ENCODE measurements at places on chromosomes 1 and 21.

GRCh38 chr1:38898653-38899230 lies 17.4 kb upstream of the GJA9 start:
- DNase-seq = no peak

DNA sequence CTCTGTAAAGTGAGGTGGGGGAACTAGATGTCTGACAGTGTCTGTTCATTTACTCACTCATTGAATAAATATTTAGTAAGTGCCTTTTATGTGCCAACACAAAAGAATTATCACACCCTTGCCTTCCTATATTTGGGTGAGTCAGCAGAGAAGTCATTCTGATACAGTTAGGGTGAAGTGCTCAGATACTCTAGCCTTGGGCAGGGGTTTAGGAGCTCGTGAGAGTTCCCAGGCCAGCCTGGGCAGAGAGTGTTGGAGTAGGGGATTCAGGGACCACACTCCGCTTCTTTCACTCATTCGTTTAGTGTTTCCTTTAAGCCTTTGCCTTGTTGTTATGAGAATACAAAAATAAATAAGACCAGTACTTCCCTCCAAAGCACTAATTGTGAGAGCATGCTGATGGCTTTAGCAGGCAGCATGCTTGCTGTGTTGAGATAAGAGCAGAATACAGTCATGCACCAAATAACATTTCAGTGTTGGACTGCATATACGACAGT lies 83.9 kb downstream of the DYRK1A start:
- DNase-seq = peak; percentile 29

- DNase-seq = no peak
Observed at GRCh38 chr1:158390331-158390730, 8.9 kb downstream of the OR10T2 start.

GRCh38 chr1:41980827-41981653 lies 62.3 kb upstream of the HIVEP3 start:
- no peak for DNase-seq

- DNase-seq = no peak
Observed at GRCh38 chr1:119655154-119655553, 7.1 kb upstream of the ZNF697 start.

GRCh38 chr1:2931724-2932401 lies 89.4 kb upstream of the ACTRT2 start:
- no peak for DNase-seq

DNA sequence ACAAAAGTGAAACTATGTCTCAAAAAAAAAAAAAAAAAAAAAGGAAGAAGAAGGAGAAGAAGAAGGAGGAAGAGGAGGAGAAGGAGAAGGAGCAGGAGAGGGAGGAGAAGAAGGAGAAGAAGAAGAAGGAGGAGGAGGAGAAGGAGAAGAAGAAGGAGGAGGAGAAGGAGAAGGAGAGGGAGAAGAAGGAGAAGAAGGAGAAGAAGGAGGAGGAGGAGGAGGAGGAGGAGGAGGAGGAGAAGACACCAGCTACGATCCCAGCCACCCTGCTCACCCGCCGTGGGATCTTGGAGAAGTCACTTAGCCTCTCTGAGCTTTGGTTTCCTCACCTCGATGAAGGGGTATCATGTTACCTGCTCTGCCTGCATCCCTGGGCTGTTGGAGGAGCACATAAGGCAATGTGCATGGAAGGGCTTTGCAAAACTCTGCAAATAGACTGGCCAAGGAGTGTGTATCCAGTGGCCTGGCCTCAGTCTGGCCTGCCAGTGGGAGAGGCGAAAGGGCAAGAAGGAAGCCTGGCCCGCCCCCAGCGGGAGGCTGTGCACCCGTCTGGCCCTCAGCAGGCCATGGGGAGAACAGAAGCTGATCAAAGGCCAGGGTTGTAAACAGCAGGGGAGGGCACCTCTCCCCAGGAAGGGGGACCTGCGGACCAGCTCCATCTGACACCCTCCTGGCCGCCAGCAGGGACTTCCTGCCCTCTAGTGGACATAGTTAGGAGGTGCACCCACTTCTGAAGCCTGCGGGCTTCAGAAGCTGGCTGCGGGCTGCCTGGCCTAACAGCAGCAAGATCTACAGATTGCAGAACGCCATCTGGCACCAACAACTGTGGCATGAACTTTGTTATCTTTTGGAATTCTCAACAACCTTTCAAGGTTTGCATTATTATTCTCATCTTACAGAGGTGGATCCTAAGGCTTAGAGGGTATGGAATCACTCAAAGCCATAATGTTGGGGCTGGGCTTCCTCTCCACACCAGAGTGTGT lies 19.2 kb upstream of the CDK18 start:
- DNase-seq = peak; percentile 54

DNA sequence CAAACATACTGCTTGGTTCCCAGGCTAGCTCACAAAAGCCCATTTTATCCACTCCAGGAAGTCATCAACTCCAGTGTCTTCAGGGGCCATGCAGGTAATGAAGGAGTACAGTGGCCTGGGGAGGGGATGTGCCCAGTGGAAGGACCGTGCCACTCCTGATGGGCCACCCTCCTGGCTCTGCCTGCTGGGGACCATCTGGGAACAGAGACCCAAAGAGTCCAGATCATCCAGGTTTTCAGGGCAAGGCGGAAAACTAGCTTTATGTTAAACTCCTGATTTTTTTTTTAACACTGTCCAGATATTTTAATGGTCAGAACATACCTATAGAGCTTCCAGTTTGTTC lies 75.6 kb downstream of the CD46 start:
- no peak for DNase-seq
